ENCODE measurements at places on chromosomes 4 and X. TPM values are rescaled to one million over a fixed set of nuclear protein-coding genes. Genes with fewer than 3 reads are reported as not detected.

SPANXN3 gene
- not detected for total RNA-seq

PAGE5 gene
- not detected for total RNA-seq

XAGE1A gene
- total RNA-seq = not detected

MAN2B2 gene
- 14.0 TPM for total RNA-seq

CFAP47 gene
- not detected for total RNA-seq

MAP7D2 gene
- total RNA-seq = 0.39 TPM

TXK gene
- total RNA-seq = 12.5 TPM

CXCL11 gene
- not detected for total RNA-seq

EMCN gene
- total RNA-seq = not detected

IQSEC2 gene
- total RNA-seq = 0.26 TPM

AFF2 gene
- total RNA-seq = 1.5 TPM

GYG2 gene
- total RNA-seq = not detected

RTL5 gene
- 0.29 TPM for total RNA-seq

RIBC1 gene
- 0.75 TPM for total RNA-seq

CYBB gene
- total RNA-seq = not detected

ZNF518B gene
- total RNA-seq = 22.8 TPM

SYTL5 gene
- not detected for total RNA-seq

SHROOM4 gene
- total RNA-seq = not detected

ZMAT1 gene
- total RNA-seq = 0.62 TPM

PABPC1L2A gene
- total RNA-seq = not detected

LDOC1 gene
- 6.9 TPM for total RNA-seq

GAB3 gene
- 5.1 TPM for total RNA-seq

ARX gene
- not detected for total RNA-seq

SMR3A gene
- not detected for total RNA-seq

IL13RA1 gene
- 0.57 TPM for total RNA-seq

CSN1S1 gene
- not detected for total RNA-seq

NXF3 gene
- not detected for total RNA-seq

GUCY1B1 gene
- total RNA-seq = 0.26 TPM

ESX1 gene
- total RNA-seq = not detected

PNMA5 gene
- not detected for total RNA-seq

DDIT4L gene
- total RNA-seq = 0.76 TPM

SORBS2 gene
- not detected for total RNA-seq

GLRA3 gene
- not detected for total RNA-seq

WDFY3 gene
- 0.39 TPM for total RNA-seq

SH3D19 gene
- not detected for total RNA-seq

SLITRK4 gene
- total RNA-seq = not detected

VSIG1 gene
- not detected for total RNA-seq

MND1 gene
- 13.5 TPM for total RNA-seq

H2BW2 gene
- not detected for total RNA-seq

ARHGAP6 gene
- total RNA-seq = not detected

SUPT20HL2 gene
- not detected for total RNA-seq

PLK4 gene
- 41.2 TPM for total RNA-seq

Data from activated T-helper 1 cell treated with anti-CD3 and anti-CD28 coated beads, Interleukin-12 subunit alpha, Interleukin-12 subunit beta, Interleukin-2, Interleukin-4 antibody, amounts not matched to agents 30 ng/mL and 10 ng/mL and 1 ng/mL, durations not matched to agents 14 hours and 24 hours and 36 hours (primary cell).